ENCODE measurements at places on chromosomes 7 and 10.

DNA sequence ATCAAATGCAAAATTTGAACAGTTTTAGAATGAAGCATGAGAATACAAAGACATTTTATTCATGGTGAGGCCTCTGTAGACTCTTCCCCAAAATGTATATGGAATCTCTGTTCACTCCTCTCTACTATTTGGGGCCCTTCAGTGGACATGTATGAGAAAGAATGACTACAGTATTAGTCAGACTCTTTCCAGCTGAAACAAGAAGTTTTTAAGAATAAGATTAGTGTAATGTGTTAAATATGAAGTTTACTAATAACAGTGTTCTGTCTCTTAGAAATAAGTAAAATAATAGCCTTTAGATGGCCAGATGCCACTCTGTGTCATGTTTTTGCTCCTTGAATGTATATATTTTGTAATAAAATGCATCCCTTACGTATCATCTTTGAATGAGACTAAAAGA is 585.6 kb downstream of the SUGCT start:
- DNase-seq = no peak

DNA sequence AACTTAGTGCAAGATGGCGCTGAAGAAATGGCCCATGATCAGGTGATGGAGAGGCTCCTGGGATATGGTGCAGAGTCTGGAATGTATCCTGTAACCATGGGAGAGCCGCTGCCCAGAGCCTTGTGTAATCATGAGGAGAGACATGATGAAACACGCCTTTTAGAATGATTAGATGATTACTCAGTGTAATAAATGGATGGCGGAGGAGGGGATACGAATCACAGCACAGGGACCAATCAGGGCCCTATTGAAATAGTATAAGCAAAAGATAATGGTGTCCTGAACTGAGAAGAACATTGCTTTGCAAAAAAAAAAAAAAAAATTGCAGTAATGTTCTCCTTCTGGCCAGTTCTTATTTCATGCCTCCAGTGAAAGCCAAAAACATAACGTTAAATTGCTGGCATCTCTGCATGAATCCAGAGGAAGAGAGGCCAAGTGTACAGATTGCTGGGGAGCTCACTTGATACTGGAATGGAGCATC is 668.5 kb upstream of the AUTS2 start:
- DNase-seq = no peak

GRCh38 chr7:1368682-1369571 is 90.3 kb downstream of the MICALL2 start:
- DNase-seq = no peak

GRCh38 chr7:68722044-68722443 is 876.2 kb upstream of the AUTS2 start:
- DNase-seq = no peak

DNA sequence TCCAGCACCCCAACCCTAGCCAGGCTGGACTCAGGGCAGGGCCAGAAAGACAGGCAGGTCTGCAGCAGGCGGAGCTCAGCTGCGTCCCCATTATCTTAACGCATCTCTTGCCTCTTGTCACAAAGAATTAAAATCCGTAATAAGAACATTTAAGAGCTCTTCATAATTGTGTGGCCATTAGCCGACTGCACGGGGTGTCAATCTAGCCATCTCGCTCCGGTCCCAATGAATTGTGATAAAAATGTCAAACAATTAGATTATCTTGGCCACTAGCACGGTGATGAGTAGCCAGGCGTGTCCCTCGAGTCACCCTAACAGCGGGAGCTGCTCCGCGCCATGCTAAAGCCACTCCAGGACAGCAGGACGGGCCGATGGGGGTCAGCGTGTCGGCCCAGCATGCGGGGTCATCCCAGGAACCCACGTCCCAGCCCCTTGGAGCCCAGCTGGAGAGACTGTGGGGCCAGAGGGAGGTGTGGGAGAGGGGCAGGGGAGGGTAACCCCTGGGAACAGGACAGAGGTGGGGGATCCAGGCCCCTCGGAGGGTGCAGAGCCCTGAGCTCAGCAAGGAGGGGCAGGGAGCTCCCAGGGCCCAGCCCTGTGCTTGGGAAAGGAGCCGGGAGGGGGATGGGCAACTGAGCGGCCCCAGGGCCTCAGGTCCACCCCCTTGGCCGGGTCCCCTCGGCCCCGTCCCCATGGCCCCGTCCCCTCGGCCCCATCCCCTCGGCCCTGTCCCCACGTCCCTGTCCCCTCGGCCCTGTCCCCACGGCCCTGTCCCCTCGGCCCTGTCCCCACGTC is 17.7 kb upstream of the NKX6-2 start:
- DNase-seq = no peak

GRCh38 chr10:72935361-72935760 is 19.2 kb downstream of the PLA2G12B start:
- no peak for DNase-seq

GRCh38 chr10:122915700-122916099 is 5.3 kb downstream of the FAM24A start:
- no peak for DNase-seq

- DNase-seq = no peak
Observed at GRCh38 chr7:117862378-117862777, 10.9 kb downstream of the CTTNBP2 start.

- no peak for DNase-seq
Observed at GRCh38 chr10:70174058-70174741, 3.9 kb upstream of the SAR1A start.

DNA sequence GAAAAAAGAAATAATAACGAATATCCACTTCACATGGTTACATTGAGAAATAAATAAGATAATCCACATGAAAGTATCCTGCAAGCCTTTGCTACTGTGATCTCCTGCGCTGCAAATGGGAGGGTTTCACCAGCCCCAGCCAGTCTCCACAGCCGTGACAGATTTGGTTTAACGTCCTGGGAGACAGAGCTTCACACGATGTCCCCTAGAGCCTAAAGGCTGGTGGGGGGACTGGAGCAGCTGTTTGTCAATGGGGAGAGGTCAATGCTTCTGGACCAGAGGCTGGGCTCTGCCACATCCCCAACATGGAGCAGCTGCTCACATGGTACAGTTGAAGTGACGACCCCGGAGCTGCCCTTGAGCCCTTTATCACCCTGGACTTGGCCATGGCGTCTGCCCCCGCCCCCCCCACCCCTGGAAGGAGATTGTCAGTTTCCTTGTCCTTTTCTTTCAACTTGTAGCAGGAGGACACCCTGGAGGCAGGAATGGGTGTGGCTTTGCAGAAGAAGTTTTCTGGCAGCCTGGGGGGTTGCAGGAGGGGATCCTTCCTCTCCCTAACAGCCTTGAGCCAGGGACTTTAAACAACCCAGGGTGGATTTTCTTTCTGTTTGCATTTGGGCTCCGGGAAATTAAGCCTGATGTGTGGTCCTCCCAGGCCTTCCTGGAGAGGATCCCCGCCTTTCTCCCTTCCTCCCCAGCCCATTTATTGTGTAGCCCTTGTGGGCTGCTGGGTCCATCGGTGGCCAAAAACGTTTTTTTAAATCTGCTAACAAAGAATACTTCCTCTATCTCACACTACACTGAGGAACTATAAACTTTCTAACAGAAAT is 37.0 kb upstream of the MXI1 start:
- DNase-seq = no peak

DNA sequence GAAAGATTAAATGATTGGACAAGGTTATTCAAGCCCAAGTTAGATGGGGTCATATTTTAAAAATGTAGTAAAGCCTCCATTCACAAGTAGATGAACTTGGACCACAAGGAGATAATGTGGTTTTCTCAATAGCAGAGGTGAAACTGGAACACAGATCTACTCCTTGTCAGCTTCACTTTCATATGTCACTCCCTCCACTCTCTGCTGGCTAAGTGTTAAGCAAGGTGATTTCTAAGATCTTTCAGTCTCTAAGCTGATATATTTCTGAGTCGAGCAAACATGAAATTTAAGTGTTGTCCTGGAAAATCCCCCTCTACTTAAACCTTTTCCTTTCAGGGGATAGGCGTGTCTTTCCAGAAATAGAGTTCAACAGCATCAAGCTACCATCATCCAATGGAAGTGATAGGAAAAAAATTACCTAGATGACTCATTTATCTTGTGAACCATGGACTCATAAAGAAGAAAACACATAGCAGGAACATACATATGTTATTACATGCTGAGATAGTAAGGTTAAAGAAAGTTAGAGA is 275.0 kb downstream of the PTEN start:
- no peak for DNase-seq

- DNase-seq = no peak
Observed at GRCh38 chr10:35711615-35712411, 69.7 kb upstream of the FZD8 start.

DNA sequence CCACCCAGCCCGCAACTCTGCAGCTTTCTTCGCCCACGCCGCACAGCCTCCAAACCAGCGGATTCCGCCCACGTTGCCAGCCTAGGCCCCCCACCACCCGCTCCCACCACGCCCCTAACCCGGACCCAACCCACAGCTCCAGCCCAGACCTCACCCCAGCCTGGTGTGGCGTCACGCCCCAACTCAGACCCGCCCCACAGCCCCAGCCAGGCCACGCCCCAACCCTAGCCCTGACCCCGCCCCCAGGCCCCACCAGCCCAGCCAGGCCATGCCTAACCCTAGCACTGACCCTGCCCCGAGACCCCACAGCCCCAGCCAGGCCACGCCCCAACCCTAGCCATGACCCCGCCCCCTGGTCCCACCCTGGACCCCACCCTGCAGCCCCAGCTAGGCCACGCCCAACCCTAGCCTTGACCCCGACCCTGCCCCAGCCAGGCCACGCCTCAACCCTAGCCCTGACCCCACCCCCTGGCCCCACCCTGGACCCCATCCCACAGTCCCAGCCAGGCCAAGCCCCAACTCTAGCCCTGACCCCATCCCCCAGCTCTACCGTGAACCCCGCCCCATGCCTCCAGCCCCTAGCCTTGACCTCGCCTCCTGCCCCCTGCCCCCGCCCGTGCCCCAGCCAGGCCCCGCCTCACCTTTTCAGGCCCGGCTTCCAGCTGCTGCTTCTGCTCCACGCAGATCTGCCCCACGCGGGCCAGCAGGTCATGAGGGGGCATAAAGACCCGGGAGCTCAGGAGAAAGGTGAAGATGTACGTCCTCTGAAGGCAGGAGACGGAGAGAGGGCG is 64.0 kb downstream of the RASGEF1A start:
- DNase-seq = no peak

DNA sequence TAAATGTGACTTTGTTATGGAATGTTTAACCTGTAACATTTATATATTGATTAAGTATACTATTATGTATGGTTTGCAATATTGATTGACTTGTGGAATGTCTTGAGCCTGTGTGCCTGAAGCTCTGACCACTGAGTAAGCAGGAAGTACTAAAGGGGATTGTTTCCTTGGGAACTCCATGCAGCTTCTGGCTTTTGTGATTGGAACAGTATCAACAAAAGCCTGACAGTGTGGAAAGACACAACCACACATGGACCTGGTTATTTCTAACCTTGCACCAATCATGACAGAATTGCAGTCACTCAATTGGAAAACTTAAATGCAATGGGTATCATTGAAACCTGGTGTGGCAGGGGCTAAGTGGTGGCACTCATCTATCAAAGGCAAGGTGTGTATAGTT is 45.5 kb upstream of the PIK3CG start:
- DNase-seq = no peak

DNA sequence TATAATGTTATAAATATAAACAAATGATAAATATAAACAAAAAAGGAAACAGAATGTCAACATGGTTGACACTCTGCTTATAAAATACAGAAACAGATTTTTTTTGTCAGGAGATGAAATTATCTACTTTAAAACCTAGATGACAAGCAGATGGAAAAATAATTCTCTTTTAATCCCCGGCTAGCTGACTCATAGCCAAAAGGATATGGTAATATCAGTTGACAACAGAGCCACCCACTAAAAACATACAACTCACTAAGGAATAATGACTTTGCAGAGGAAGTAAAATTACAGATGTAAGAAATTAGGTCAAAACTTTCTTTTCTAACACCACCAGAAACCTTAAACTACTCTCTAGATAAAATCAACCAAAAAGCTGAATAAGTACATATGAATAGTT is 131.1 kb upstream of the ABCB5 start:
- DNase-seq = no peak

DNA sequence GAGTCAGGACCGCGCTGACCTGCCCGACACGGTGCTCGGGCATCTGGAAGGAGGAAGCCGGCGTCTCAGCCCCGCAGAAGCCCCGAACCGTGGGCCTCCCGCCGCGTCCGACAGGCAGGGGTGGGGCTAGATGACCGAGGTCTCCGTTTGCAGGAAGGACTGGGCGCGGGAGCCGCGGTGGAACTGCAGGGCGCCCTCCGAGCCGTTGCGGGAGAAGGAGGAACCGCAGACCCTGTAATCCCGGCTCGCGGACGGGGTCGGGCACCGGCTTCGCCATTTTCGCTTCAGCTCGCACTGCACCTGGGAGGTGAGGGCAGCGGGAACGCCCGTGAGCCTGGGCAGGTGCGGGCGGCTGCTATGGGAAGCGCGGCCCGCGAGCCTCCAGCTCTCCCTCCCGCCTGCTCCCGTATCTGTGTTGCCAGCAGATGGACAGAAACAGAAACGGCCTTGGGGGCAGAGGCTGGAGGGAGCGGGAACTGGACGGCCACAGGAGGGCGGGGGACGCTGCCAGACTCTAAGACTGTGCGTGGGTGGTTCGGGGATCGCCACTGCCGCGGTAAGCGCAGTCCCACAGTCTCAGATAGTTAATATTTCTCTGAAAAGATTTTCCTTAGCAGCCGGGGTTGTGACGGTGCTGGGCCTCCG is 114.1 kb downstream of the VIPR2 start:
- DNase-seq = no peak

GRCh38 chr10:78333362-78334143 is 299.9 kb downstream of the RPS24 start:
- no peak for DNase-seq

GRCh38 chr7:85773116-85773728 is 586.4 kb upstream of the SEMA3D start:
- no peak for DNase-seq

DNA sequence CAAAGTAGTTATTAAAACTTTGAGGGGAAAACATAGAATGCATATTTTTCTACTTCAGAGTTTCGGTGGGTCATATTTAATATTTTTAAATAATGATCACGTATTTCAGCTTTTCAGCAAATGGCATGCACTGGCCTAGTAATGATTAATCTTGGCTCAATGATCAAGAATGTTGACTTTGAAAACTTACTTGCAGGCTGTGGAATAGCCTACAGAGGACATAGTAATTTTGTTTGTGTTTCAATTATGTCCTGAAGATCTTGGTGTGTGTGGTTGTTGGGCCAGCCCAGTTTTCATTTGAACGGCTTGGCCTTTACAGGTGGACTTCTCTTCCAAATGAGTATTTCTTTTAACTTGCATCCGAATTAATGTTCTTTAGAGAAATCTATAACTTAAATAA is 35.1 kb downstream of the ADD3 start:
- DNase-seq = no peak

DNA sequence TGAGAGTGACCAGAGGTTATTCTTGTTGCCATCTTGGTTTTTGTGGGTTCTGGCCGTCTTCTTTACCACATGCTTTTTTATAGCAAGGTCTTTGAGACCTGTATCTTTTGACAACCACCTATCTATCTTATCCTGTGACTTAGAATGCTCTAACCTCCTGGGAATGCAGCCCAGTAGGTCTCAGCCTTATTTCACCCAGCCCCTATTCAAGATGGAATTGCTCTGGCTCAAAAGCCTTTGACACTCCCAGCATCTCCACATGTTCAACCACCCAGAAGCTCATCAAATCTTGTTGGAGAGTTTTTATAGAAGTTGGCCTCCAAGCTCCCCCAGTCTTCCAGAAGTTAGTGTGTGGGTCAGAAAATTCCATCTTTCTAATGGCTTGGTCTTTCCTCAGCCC is 464.3 kb upstream of the NRP1 start:
- no peak for DNase-seq

GRCh38 chr7:18212758-18213157 is 185.1 kb upstream of the PRPS1L1 start:
- no peak for DNase-seq

- DNase-seq = no peak
Observed at GRCh38 chr10:1204434-1205326, 148.5 kb downstream of the WDR37 start.

Measured in stimulated activated CD8-positive, alpha-beta memory T cell treated with anti-CD3 and anti-CD28 coated beads, Interleukin-7, amount 100 ng/mL, for 1 hour (primary cell).